ENCODE measurements at places on chromosomes 4 and X.

- DNase-seq = no peak
These were observed 466.7 kb downstream of the NKX6-1 start for GRCh38 chr4:84032372-84032771.

GRCh38 chrX:127459790-127460189, 592.4 kb downstream of the ACTRT1 start:
- DNase-seq = no peak

DNA sequence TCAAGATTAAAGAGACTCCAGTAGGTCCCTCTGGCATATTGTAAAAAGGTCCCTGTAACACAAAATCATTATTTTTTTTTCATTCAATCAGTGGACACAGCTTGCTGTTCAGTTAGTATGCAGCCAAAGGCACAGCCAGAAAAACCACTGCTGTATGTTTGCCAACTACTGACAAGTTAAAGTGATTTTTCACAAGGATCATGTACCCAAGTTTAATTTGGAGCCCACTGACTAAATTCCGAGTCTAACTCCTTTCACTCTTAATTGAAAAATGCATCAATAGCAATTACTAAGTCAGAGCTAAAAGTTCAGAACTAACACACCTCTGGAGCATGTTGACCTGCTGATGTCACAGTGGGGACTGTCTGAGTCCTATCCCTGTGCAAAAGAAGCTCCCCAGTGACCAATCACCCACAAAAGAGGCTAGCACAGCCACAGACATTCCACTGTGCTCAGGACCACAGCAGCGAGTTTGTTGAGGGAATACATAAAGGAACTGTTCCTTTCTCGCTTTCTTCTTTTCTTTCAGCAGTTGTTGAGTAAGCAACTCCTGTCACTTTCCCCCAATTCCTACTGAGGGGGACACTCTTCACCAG, 60.4 kb downstream of the STX18 start:
- DNase-seq = no peak

DNA sequence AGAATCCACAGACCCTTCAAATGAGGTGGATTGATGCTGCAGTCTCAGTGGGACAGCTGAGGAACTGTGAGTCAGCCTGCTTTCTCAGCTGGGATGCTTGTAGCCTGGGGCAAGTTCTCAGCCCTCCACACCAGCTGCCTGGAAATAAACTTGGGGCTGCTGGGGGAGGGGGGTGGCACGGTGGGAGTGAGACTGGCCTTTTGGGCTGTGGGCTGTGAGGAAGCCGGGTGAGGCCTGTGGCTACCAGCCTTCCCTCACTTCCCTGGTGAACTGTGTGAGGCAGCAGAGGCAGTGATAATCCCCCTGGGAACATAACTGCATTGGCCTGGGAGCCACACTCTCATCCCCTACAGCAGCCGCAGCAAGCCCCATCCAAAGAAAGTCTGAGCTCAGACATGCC, 114.5 kb upstream of the GUCY1A1 start:
- no peak for DNase-seq

DNA sequence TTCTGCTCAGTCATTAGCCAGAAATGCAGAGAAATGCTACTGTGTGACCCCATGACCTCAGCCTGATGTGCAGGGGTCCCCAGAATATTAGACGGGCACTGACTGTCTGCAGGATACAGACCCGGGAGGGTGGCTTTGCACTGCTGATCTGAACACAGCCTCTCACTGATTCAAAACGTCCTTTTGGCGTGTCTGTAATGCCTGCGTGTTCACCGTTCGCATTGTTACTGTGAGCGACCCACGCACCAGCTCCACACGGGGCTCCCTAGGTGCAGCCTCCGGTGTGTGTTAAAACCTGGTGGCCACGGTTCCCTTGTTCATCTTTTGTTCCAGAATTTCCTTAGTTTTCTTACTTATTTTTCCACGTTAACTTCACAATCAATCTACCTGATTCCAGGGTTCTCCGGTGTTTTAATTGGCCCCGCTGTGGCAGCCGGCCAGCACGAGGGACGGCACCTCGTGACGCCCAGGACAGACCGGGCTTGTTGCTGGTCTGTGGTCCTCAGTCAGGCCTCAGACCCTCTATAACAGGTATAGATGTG, 32.0 kb upstream of the SPON2 start:
- peak; percentile 1 for DNase-seq

DNA sequence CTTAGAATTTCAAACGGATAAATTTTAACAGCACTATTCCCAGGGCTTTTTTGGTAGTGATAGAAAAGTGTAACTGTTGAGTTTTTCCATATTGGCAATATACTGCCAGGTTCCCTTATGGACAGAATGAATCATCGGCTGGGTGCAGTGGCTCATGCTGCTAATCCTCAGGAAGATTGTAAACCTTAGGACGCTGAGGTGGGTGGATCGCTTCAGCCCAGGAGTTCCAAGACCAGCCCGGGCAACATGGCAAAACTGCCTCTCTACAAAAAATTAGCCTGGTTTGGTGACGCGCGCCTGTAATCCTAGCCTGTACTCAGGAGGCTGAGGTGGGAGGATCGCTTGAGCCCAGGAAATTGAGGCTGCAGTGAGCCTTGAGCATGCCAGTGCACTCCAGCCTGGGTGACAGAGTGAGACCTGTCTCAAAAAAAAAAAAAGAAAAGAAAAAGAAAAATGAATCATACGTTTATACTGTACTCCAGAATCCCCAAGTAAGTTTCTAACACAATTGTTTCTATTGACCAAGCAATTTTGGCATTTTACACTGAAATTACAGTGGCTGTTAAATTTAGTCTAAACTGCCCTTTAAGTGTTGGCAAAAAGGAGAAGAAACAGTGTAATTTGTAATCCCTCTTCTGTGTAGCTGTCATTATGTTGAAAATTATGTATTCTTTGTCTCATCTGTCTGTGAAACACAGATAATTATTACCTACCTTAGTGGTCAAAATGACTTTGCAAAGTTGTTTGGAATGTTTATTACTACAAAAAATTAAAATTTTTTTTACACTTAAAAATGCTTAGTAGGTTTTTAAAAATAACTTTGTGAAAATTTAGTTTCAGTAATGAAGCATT, 1.8 kb downstream of the SLC30A9 start:
- DNase-seq = no peak

DNA sequence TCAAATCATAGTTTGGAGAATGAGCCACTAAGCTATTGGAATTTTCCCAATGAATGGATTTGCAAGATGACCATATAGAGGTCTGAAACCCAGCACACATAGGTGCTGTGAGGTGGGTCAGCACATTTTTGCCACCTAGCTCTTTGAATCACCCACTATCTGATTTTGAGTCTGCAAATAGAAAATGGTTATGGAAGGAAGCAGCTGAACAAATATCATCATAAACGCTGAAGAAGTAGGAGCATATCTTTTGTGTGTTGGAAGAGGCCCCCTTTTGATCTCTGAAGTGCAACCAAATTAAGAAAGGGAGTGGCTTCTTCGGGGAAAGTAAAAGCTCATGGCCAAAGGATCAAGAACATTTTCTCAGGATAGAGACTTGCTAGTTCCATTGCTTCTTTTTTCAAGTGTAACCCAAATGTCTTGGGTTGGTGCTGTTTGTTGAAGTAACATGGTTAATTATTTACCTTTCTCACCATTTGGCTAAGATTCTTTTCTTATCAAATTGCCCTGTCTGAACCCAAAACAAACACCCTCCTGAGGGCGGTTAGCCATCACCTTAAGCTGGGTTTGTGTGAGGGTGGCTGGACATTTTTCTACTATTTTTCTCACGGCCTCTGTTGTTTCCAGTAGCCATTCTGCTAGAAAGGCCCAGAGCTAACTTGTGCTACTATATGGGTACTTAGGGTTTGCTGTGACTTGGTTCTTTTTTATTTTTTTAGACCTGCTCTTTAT, 18.4 kb upstream of the SORBS2 start:
- no peak for DNase-seq

- no peak for DNase-seq
These were observed 317.9 kb upstream of the PCDH7 start for GRCh38 chr4:30402276-30402675.

DNA sequence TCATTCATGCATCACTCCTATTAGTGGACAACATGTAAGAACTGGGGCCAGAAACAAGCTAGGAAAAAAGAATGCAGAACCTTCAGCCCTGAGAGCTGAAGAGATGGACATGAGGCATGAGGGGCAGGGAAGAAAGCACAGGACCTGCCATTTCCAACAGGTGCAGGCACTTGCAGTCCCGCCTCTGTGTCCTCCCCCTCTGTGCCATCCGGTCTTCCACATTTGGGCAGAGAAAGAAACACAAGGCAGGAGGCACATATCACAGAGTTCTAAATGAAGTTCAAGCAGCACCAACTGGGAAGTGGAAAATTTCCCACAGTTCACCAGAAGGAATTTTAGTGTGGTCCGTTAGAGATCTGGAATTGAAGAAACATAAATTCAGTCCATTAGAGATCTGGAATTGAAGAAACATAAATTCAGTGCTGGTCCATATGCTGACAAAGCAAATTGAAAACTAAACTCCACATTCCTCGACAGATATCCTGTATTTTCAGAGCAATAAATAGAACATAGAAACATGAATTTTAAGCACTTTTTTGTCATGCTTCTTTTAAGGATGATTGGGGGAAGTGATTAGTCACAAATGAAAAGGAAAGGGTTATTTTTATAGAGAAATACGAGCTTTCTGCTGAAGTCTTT, 57.2 kb upstream of the DAPP1 start:
- no peak for DNase-seq

DNA sequence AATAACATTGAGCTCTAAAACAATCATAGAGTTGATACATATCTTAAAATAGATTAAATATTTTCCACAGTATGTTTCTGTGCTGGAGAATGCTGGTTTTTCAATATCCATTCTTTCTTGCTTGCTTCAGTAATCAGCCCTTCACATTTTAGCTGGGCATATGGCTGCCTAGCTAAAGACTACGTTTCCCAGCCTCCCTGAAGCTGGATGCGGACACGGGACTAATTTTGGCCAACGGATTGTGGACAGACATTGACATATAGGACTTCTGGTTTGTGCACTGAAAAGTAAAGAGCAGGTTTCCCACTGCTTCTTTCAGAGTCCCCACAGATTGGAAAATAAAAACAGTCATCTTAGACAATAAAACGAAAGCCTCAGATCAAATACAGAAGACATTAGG, 97.3 kb downstream of the COL25A1 start:
- no peak for DNase-seq

DNA sequence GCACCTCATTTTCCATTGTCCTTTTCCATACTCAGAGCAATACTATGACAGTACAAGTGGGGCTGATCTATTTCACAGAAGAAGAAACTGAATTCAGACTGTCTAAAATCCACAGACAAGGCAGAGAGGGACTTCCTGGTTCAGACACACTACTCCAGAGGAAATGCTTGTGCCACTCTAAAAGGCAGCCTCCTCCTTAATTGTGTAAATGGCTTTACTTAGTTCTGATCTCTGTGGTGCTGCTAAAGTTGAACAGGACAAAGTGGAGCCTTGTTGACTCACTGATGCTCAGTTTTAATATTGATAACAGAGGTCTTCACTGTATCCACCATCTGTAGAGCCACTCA, 122.4 kb downstream of the KIT start:
- no peak for DNase-seq

- no peak for DNase-seq
These were observed 56.9 kb downstream of the MAD2L1 start for GRCh38 chr4:120009731-120010130.

DNA sequence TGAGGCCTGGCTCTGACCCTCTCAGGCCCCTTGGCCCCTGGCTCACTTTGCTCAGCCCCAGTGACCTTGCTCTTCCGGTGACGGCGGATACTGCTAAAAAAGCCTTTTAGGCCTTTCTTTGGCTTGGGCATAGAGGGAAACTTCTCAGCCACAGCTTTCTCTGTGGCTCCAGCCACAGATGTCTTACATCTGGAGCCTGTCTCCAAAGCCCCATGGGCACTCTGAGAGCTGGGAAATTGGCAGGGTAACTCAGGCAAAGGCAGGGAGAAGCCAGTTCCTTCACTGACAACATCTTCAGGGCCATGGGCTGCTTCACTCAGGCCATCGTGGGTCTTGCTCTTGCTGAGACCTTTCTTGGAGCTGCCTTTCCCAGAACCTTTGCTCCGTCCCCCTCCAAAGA, 12.8 kb downstream of the AMER1 start:
- no peak for DNase-seq

- no peak for DNase-seq
These were observed 3.3 kb downstream of the KCND1 start for GRCh38 chrX:48968377-48968776.

DNA sequence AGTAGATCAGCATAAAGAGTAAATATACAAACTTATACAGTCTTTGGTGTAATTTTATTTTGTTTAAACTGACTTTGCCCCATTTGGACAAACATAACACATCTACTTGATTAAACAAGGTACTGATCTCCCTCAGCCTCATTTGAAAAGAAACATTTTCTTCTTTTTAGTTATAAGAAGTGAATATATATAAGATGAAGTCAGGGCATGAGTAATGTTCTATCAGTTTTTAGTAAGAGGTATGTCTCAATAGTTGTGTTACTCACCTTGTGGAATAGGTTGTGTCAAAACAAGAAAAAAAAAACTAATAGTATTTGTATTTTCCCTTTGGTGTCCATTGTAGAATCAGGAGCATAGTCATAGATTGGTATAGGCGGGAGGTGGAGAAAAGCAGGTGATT, 327.4 kb downstream of the RPA4 start:
- DNase-seq = no peak

DNA sequence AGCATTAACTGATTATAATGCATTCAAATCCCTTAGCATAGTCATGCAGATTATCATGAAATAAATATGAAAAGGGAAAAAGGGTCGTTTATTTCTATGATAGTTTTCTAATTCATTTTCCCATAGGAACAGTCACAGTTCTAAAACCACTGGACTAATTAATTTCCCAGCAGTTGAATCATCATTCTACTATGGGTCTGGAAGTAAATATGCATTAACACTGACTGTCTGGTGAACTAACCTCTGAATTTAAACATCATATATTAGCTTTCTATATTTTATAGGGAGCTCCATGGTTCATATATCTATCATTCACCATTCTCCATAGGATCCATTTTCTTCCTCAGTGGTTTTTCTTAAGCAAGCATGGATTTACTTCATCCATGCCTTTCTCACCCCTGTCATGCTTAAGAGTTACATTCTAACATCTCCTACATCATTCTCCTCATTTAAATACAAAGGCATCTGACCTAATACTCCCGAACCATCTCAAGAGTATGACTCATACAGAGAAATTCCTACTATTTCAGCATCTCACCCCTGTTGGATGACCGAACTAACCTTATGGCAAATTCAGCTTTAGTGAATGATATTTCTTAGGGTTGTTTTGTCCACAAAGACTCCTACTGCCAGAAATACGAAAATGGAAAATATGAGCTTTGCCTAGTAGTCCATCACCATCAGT, 198.7 kb upstream of the ADAMTS3 start:
- no peak for DNase-seq
